ENCODE measurements at places on chromosomes 7 and 10. TPM values are rescaled to one million over a fixed set of nuclear protein-coding genes. Genes with fewer than 3 reads are reported as not detected.

GRCh38 chr10:123327450-123327849, 173.2 kb downstream of the BUB3 start:
- H3K27me3 ChIP-seq = peaks cover 47% of the 10 kb centered on the region
- H3K27ac ChIP-seq = no peak overlapping the region

DNA sequence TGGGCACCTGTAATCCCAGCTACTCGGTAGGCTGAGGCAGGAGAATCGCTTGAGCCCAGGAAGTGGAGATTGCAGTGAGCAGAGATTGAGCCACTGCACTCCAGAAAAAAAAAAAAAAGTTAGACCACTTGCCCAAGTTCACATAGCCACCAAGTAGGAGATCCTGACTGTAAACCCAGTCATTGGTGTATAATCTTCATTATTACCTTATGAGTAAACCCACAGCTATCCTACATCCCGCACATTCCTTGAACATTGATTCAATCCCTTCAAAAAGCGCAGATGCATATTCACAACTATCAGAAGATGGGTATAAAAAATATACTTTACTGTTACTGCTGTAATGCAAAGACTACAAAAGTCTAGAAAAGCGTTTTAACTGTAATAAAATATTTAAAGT, 512.9 kb downstream of the SUGCT start:
- H3K27ac ChIP-seq = no peak overlapping the region
- no peaks in the 10 kb centered on the region for H3K27me3 ChIP-seq
- no peaks in the 10 kb centered on the region for H3K4me1 ChIP-seq
- no peak overlapping the region for H3K4me3 ChIP-seq
- H3K36me3 ChIP-seq = no peaks in the 10 kb centered on the region
- no peak for DNase-seq

- DNase-seq = no peak
- H3K4me1 ChIP-seq = peaks cover 21% of the 10 kb centered on the region
- H3K27me3 ChIP-seq = peaks cover 15% of the 10 kb centered on the region
- no peak overlapping the region for H3K4me3 ChIP-seq
- H3K36me3 ChIP-seq = no peaks in the 10 kb centered on the region
- H3K27ac ChIP-seq = no peak overlapping the region
These were observed 24.0 kb downstream of the LRRC20 start for GRCh38 chr10:70358446-70358845.

- H3K4me3 ChIP-seq = no peak overlapping the region
- DNase-seq = no peak
- H3K27ac ChIP-seq = no peak overlapping the region
- no peaks in the 10 kb centered on the region for H3K36me3 ChIP-seq
- H3K27me3 ChIP-seq = peaks cover 53% of the 10 kb centered on the region
These were observed 28.0 kb downstream of the TMEM270 start for GRCh38 chr7:73888959-73889358.

GRCh38 chr7:157662981-157663716, 326.3 kb downstream of the DNAJB6 start:
- no peak overlapping the region for H3K27ac ChIP-seq
- DNase-seq = no peak
- H3K36me3 ChIP-seq = no peaks in the 10 kb centered on the region
- H3K4me3 ChIP-seq = no peak overlapping the region
- peaks cover 17% of the 10 kb centered on the region for H3K4me1 ChIP-seq
- no peaks in the 10 kb centered on the region for H3K27me3 ChIP-seq

DNA sequence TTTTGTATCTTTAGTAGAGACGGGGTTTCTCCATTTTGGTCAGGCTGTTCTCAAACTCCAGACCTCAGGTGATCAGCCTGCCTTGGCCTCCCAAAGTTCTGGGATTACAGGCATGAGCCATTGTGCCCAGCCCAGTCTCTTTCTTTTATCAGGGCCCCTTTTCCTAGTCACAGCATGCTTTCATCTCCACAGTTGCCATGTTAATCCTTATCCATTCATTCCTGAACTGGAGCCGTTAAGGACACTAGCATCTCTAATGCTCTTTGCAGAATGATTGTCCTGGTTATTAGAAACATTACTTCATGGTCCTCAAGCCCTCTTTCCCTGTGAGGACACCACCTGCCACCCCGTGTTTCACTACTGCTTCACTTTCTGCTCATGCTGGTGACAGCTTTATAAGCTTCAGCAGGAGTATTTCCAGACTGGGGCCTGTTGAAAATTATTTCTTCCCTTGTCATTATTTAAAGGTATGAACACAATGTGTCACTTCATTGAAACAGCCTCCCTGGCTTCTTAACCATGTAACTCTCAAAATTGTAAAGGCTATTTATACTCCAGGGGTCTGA, 313.9 kb downstream of the BMPER start:
- H3K27ac ChIP-seq = no peak overlapping the region
- H3K27me3 ChIP-seq = no peaks in the 10 kb centered on the region
- no peak overlapping the region for H3K4me3 ChIP-seq
- H3K4me1 ChIP-seq = no peaks in the 10 kb centered on the region
- no peak for DNase-seq

HABP2 gene
- not detected for polyA plus RNA-seq

EBF3 gene
- not detected for polyA plus RNA-seq

All from naive B cell (primary cell).